ENCODE measurements at places on chromosomes 12 and 14. TPM values are rescaled to one million over a fixed set of nuclear protein-coding genes. Genes with fewer than 3 reads are reported as not detected.
A peak's percentile ranks its signal among the peaks of the same experiment; 100 is the strongest.

KRT85 gene
- total RNA-seq: not detected

TCL1B gene
- not detected for total RNA-seq

DICER1 gene
- total RNA-seq: 66.4 TPM

SDSL gene
- total RNA-seq: 12.8 TPM

KRT2 gene
- total RNA-seq: not detected

PELI2 gene
- total RNA-seq: 22.2 TPM

KRT73 gene
- not detected for total RNA-seq

KRT71 gene
- total RNA-seq: not detected

SLC2A14 gene
- not detected for total RNA-seq

TAS2R46 gene
- total RNA-seq: 1.7 TPM

CBLN3 gene
- 2.3 TPM for total RNA-seq

- H3K4me3 ChIP-seq: no peak overlapping the region
- H3K36me3 ChIP-seq: no peaks in the 10 kb centered on the region
- no peak overlapping the region for H3K27ac ChIP-seq
- H3K4me1 ChIP-seq: no peaks in the 10 kb centered on the region
- DNase-seq: no peak
Measured at GRCh38 chr12:121561009-121561395, 19.8 kb downstream of the KDM2B start.

DNA sequence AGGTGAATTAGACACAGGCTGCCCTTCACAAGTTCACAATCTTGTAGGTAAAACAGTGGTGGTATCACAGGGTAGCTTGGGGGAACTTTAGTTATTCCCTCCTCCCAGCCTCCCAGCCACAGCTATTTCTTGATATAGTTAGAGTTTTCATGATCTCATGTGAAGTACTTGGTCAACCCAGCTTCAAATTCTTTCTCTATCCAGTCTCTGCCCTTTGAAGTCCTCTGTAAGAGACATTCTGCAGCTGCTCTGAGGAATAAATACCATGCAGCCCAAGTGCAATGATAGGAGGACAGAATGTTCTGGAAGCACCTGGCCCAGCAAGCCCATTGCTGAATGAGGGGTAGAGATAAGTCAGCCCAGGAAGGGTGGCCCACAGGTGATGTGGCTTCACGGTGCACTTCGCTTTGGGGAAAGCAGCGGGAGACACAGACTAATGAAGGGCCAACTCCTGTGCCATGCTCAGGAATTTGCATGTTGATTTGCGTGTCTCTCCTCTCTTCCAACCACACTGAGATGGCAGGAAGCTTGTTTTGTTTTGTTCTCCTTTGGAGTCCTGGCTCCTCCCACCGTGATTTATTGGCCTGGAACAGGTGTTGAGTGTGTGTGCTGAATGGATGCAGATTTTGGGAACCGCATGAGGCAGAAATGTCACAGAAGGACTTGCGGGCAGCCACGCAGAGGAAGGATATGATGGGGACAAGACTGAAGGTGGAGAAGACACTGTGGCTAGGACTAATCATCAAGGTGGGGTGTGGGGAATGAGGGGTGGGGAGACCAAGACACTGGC lies 8.0 kb upstream of the TXNRD1 start:
- H3K4me1 ChIP-seq: peaks cover 10% of the 10 kb centered on the region
- no peaks in the 10 kb centered on the region for H3K36me3 ChIP-seq
- H3K4me3 ChIP-seq: no peak overlapping the region
- H3K27me3 ChIP-seq: no peaks in the 10 kb centered on the region

DNA sequence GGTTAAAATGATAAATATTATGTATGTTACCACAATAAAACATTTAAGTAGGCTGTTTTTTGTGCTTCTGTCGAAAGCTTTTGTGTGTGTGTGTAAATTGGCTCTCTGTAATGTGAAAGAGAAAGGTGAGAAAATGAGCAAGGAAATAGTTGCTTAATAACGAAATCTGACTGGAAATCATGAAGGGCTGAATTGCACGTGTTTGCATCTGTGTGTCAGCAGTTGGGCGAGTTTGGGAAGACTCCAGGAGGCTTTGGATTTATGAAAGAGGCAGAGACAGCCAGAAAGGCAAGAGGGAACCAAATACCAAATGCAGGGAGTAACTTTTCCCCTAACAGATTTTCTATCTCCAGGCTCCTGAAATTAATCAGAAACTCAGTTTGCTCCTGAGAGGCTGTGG lies 47.2 kb upstream of the PLEKHG3 start:
- no peak overlapping the region for H3K4me3 ChIP-seq
- H3K36me3 ChIP-seq: no peaks in the 10 kb centered on the region
- H3K27me3 ChIP-seq: no peaks in the 10 kb centered on the region
- no peak for DNase-seq
- H3K4me1 ChIP-seq: peaks cover 16% of the 10 kb centered on the region

DNA sequence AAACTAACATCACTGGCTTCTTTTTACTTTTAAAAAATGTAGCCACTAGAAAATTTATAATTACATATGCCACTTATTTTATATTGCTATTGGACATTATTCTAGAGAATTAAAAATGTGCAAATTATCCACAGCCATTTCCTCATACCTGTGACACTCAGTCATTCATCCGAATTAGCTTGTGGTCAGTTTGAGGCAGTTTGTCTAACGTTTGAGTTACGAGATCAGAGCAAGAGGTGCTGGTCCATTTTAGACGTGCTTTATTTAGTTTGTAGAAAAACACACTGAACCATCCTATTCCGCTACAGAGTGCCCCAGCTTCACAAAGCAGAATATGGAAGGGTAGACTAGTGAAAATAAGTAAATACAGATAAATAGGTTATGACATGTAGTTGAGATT lies 513.0 kb downstream of the NRXN3 start:
- no peaks in the 10 kb centered on the region for H3K4me1 ChIP-seq
- no peak overlapping the region for H3K27ac ChIP-seq
- H3K27me3 ChIP-seq: no peaks in the 10 kb centered on the region
- no peak overlapping the region for H3K4me3 ChIP-seq
- no peak for DNase-seq

DNA sequence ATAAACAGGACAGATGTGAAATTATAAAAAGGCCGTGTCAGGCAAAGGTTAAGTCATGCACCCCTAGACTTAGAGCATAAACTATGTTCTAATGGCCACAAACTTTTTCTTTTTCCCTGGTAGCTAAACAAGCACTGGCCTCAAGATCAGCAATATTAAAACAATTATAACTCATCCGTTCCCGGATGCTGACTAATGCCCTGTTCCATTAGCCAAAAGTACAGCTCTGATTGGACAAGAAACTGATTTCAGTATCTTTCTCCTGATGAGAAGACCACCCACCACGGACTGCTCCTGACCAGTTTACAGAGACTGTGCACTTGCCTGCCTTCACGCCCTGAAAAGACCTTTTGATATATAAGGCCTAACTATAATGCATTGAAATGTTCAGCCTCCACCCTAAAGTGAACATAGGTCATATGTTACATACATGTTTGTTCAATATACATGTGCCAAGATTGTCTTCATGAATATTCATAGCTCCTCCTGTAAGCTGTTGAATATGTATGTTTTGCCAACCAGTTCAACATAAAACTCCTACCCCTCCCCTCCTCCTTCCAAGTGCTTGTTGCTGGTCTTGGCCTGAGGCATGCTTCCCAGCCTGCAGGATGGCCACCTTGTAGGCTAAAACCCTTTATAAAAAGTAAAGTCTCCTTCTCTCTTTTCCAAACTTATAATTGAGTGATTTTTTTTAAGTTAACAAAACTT lies 162.0 kb downstream of the IPO8 start:
- no peaks in the 10 kb centered on the region for H3K36me3 ChIP-seq
- H3K4me3 ChIP-seq: no peak overlapping the region
- no peaks in the 10 kb centered on the region for H3K4me1 ChIP-seq
- no peak overlapping the region for H3K27ac ChIP-seq
- DNase-seq: no peak

GRCh38 chr12:107402041-107403022 lies 283.3 kb upstream of the PWP1 start:
- no peak overlapping the region for H3K27ac ChIP-seq
- H3K36me3 ChIP-seq: no peaks in the 10 kb centered on the region
- no peak for DNase-seq
- H3K4me1 ChIP-seq: no peaks in the 10 kb centered on the region

GRCh38 chr14:58238252-58239243 lies 6.1 kb upstream of the PSMA3 start:
- H3K27ac ChIP-seq: peak overlapping the region; percentile 83
- no peaks in the 10 kb centered on the region for H3K27me3 ChIP-seq
- peaks cover 17% of the 10 kb centered on the region for H3K4me1 ChIP-seq
- peaks cover 9% of the 10 kb centered on the region for H3K36me3 ChIP-seq

DNA sequence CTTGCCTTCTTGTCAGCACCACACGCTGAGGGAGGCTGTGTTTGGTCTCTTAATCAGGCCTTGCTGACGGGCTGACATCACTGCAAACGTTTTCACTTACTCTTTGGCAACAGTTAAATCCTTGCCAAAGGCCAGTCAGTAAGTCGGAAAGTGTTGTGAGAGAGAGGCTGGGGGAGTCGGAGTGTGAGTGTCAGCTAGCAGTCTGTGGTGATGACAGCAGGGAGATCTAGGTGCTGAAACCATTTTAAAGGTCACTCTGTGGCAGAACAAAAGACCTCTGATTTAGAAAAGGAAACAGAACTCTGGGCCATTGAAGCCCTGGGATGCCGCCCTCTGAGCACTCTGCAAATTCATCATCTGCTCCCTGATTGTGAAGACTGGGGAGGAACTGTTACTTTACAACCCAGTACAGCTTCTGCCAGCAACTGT lies 143.5 kb downstream of the PAX9 start:
- DNase-seq: no peak
- H3K4me1 ChIP-seq: no peaks in the 10 kb centered on the region
- H3K36me3 ChIP-seq: no peaks in the 10 kb centered on the region
- H3K4me3 ChIP-seq: no peak overlapping the region
- peaks cover 4% of the 10 kb centered on the region for H3K27me3 ChIP-seq

DNA sequence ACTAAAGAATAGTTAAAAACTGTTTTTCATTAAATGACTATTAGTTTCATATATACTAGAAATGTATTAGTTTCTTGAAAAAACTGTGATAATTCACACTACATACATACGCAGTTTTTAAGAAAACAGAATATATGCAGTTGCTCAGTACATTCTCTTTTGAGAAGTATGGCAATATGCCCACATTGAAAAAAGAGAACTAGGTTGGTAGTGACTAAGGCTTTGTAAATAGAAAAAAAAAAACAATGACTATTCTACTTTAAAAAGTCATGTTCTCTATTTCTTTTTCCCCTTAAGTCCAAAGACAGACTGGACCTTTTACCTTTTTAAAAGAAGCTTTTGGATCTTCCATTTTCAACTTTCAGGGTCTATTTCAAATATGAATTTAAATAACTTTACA lies 25.0 kb downstream of the SNX6 start:
- H3K4me1 ChIP-seq: no peaks in the 10 kb centered on the region
- peak overlapping the region; percentile 28 for H3K27ac ChIP-seq
- H3K27me3 ChIP-seq: no peaks in the 10 kb centered on the region

DNA sequence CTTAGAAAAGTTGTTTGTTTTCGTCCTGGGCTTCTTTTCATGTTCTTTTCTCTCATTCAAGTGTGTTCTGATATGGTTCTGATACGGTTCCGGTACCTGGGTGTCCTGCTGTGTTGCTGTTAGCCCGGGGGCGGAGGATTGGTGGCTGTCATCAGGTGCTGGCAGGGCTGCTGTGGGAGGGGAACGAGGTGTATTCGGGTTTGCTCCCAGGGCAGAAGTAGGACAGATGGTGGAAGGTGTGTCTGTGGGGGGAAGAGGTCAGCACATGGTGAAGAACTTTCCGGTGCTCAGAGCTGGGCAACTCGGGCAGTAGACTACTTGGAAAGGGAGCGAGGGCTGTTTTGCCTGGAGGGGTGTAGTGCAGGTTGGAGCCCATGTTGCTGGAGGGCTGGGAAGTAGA lies 70.2 kb downstream of the SLC25A47 start:
- H3K4me3 ChIP-seq: no peak overlapping the region
- H3K4me1 ChIP-seq: peaks cover 23% of the 10 kb centered on the region

DNA sequence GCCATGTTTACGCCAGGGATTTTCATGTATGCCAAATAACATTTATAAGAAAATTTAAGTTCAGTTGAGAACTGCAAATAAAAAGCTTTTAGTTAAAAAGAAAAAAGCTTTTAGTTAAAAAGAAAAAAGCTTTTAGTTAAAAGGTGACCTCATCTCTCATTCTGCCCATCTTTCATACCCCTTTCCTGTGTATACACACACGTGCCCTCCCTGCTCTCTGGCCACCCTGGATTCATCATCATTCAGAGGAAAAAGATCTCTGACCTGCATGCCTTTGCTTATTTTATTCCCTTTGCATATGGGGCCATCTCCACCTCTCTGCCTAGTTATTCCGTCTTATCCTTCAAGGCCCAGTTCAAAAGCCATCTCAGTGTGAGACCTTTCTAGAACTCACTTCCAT lies 38.1 kb upstream of the CDK17 start:
- H3K4me1 ChIP-seq: no peaks in the 10 kb centered on the region
- H3K27ac ChIP-seq: no peak overlapping the region
- no peak overlapping the region for H3K4me3 ChIP-seq
- H3K27me3 ChIP-seq: no peaks in the 10 kb centered on the region
- H3K36me3 ChIP-seq: no peaks in the 10 kb centered on the region

DNA sequence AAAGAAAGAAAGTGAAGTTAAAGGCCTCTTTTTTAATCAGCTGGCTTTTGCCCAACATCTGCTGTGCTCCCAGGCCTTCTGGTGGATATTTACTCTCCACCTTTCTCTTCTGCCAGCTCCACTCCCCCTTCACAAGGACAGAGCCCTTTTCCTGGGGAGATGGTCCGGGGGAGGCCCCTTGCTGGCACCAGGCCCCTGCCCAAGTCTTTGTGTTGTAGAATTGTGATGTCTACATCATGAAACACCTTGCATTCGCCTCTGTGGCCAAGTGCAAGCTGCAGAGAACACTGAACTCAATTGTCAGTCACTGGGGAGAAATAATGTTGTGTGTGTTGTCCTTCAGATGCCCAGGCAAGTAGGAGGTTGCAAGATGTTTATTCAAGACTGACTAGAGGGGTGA lies 150.3 kb downstream of the DPF3 start:
- H3K4me3 ChIP-seq: no peak overlapping the region
- H3K4me1 ChIP-seq: no peaks in the 10 kb centered on the region
- no peaks in the 10 kb centered on the region for H3K36me3 ChIP-seq
- no peaks in the 10 kb centered on the region for H3K27me3 ChIP-seq
- H3K27ac ChIP-seq: no peak overlapping the region

GRCh38 chr12:63846238-63846967 lies 1.9 kb downstream of the SRGAP1 start:
- no peak for DNase-seq
- peak overlapping the region; percentile 90 for H3K4me3 ChIP-seq
- peaks cover 12% of the 10 kb centered on the region for H3K4me1 ChIP-seq
- H3K27me3 ChIP-seq: no peaks in the 10 kb centered on the region

- no peaks in the 10 kb centered on the region for H3K4me1 ChIP-seq
- no peaks in the 10 kb centered on the region for H3K27me3 ChIP-seq
- H3K4me3 ChIP-seq: no peak overlapping the region
Measured at GRCh38 chr14:54425068-54425467, 16.1 kb downstream of the CNIH1 start.

GRCh38 chr12:111203446-111203845 lies 165.4 kb downstream of the PHETA1 start:
- H3K27ac ChIP-seq: no peak overlapping the region
- peaks cover 59% of the 10 kb centered on the region for H3K27me3 ChIP-seq
- no peak overlapping the region for H3K4me3 ChIP-seq
- H3K36me3 ChIP-seq: no peaks in the 10 kb centered on the region

- H3K27me3 ChIP-seq: no peaks in the 10 kb centered on the region
- no peak for DNase-seq
- no peaks in the 10 kb centered on the region for H3K36me3 ChIP-seq
- H3K4me3 ChIP-seq: no peak overlapping the region
- H3K4me1 ChIP-seq: peaks cover 9% of the 10 kb centered on the region
Measured at GRCh38 chr12:2553388-2554126, 241.2 kb upstream of the FKBP4 start.

GRCh38 chr12:56840922-56841321 lies 77.8 kb downstream of the HSD17B6 start:
- H3K36me3 ChIP-seq: no peaks in the 10 kb centered on the region
- DNase-seq: no peak
- no peak overlapping the region for H3K4me3 ChIP-seq
- peaks cover 46% of the 10 kb centered on the region for H3K4me1 ChIP-seq
- no peak overlapping the region for H3K27ac ChIP-seq
